H7 (cell line): ENCODE measurements at places on chromosomes 2 and 18.

DNA sequence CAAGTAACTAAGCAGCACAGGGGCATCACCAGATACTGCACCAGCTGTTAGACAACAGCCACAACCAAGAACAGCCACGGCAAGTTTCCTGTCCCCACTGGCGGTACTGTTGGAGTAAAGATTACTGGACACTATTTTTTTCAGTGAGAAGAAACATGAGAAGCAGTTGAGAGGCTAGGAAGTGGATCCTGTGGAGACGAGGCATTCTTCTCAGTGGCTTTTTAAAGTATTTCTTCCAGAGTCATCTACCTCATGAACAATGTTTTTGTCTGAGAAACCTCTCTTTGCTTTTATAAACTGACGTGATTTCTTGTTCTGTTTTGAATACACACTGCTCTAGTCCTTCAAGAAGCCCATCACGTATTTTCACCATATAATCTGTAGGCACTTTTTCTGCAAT lies 18.8 kb downstream of the TM4SF20 start:
- DNase-seq = no peak

DNA sequence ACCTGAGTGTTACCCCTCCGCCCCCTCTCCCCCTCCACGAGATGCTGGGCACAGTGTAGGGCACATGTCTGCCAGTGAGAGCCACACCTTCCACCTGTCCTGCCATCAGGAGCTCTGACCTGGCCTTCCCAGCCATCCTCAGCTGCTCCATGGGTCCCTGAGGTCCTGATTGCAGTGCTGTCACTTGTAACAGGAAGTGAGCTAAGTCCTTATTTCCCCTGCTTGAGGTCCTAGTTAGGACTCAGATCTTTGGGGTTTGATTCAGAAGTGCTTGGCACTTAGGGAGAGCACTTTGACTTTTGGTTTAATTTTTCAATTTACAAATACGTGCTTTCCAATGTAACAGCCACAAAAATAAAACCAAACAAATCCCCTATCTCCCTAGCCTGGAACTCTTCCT lies 125.5 kb downstream of the WDSUB1 start:
- DNase-seq = no peak

GRCh38 chr18:26133652-26134051 lies at the start of gene PSMA8:
Gene PSMA8, plus strand, starts transcription at chr18:26133869. Its CDS starts 97 bp downstream, at chr18:26133966.
- DNase-seq = peak; percentile 63

GRCh38 chr2:39225567-39225966 lies 18.2 kb downstream of the CDKL4 start:
- no peak for DNase-seq

DNA sequence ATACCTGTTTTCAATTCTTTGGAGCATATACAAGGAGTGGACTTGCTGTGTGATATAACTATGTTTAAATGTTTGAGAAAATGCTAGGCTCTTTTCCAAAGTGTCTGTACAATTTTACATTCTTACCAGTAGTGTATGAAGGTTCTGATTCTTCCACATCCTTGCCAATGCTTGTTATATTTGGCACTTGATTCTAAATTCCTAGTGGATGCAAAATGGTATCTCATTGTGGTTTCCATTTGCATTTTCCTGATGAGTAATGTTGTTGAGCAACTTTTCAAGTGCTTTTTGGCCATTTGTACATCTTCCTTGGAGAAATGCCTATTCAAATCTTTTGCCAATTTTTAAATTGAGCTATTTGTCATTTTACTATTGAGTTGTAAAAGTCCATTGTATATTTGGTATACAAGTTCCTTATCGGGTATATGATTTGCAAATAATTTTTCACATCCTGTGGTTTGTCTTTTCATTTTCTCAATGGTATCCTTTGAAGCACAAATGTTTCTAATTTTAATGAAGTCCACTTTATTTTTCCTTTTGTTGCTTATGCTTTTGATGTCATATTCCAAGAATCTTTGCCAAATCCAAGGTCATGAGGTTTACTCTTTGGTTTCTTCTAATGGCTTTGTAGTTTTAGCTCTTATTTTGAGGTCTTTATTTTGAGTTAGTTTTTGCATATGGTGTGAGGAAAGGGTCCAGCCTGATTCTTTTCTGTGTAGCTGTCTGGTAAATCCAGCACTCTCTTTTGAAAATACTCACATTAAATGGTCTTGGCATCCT lies 33.2 kb upstream of the CWC22 start:
- no peak for DNase-seq

DNA sequence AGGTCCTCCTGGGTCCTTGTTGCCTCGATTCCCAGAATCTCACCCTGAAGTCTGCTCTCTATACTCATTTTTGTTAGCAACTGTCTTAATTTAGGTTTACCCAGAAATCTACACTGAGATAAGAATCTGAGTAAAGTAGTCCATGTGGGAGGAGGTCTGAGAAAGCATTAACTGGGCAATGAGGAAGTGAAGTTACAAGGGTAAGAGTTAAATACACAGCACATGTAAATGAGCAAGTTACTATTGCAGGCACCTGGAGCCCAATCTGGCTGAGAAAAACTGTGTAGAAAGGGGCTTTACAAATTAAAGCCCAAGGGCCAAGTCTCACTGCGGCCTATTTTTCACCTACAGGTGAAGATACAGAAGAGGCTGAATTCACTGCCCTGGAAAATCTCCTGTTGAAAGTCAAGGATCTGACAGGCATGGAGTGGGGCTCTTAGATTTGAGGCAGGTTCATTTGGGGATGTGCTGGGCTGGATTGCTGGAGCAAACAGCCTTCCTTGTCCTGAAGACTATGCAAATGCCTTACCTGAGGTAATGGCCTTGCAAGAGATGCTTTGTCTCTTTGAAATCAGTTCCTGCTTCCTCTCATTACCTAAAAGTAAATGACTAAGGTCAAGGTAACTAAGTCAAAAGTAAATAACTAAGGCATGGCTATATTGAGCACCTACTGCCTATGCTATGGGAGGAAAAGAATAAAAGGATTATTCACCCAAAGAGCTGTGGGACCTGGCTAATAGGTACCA lies 84.4 kb upstream of the DYNAP start:
- no peak for DNase-seq

DNA sequence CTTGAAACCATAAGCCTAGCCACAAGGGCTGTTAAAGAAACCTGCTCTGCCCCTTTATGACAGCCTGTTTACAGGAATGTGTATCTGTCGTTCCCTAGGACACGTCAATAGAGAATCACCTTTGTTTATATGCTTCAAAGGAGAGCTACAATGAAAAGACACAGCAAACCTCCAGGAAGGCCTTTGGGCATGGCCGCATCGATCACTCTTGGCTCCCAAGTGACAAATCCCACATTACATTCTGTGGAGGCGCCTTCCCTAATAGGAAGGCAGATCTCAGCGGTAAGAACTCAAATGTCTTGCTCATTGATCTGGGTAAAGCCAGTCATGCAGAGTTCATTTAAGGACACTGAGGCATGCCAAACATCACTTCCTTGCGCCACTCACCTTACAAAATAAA lies 26.5 kb downstream of the KIAA2012 start:
- DNase-seq = no peak

DNA sequence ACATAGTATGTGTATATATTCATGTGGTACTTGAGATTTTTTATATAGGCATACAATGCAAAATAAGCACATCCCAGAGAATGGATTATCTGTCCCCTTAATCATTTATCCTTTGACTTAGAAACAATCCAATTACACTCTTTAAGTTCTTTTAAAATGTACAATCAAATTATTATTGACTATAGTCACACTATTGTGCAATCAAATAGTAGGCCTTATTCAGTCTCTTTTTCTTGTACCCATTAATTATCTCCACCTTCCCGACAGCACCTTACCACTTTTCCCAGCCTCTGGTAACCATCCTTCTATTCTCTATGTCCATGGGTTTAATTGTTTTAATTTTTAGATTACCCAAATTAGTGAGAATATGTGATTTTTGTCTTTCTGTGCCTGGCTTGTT lies 914.1 kb downstream of the CCDC85A start:
- DNase-seq = no peak

GRCh38 chr2:202848813-202849212 lies 22.8 kb downstream of the ICA1L start:
- no peak for DNase-seq

- no peak for DNase-seq
These were observed 49.9 kb downstream of the MRPL35 start for GRCh38 chr2:86249176-86249575.

DNA sequence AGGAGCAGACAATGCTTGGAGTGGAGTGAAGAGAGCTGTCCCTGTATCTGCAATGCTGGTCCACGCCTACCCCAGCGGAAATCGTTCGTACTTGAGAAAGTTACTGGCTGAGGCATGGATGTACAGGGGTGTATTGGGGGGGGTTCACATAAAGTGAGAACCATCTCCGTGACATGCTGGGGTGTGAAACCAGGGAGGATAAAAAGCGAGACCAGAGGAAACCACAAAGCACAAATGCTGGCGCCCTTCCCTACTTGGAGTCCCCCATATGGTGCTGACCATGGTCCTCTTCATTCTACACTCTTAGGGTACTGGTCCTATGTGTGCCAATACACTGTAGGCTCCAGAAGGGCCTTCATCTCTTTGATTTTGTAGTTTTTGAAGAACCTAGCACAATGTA lies 244.1 kb downstream of the L3MBTL4 start:
- DNase-seq = no peak

- no peak for DNase-seq
These were observed 11.3 kb downstream of the MITD1 start for GRCh38 chr2:99169534-99169933.

- peak; percentile 10 for DNase-seq
These were observed 118.5 kb upstream of the SALL3 start for GRCh38 chr18:78861116-78861515.
